ENCODE measurements at places on chromosomes 1 and 21.

GRCh38 chr21:38467374-38467773 lies 30.9 kb downstream of the ERG start:
- no peak for DNase-seq

- DNase-seq: no peak
Observed at GRCh38 chr1:11564237-11564636, 85.3 kb downstream of the DISP3 start.

DNA sequence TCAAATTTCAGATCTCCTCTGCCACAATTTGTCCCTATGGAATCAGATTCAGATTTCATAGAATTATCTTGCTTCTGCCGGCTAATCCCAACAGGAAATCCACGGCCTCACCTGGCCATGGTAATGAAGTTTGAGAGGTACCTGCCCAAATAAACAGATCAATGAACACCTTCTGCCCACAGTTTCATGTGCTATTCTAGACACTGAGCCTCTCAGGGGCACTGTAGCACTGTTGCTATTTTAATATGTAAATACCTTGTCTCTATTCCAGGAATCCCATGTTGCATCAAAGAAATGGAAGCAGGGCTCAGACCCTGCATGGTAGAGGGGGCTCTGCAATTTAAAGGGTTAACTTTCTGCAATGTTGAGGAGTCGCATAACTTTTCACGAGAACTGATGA lies 593.1 kb downstream of the PTBP2 start:
- DNase-seq: no peak

DNA sequence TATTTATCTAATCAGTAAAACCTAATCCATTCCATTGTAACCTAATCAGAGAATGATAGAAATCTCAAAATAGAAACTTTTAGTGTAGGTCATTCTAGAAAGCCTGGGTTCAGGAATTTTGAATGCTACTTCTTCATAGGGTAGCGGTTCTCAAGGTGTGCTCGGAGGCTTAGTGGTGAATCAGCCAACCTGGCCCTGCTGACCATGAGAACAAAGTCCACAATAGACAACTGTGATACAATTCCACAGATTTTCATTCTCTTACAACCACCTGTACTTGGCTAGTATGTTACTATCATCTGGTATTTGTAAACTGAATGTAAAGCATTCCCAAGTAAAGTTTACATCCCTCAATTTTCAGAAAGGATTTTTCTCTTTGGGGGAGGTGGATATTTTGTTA lies 7.5 kb upstream of the PUM1 start:
- DNase-seq: no peak

- DNase-seq: no peak
Observed at GRCh38 chr1:244861683-244862082, 2.7 kb downstream of the HNRNPU start.

DNA sequence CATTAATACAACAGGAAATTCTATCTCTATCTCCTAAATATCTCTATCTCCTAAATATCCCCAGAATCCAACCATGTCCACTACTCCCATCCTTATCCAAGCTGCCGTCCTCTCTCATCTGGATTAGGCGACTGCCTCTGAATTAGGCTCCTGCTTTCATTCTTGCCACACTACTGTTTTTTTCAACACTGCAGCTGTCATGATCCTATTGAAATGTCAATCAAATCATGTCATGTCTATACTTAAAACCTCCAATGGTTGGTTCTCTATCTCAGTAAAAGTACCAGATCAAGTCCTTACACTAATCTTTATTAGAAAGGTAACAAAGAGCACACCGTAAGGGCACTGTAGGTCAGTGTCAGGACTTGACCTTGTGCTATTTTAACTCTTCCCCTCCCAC lies 82.0 kb upstream of the NFIA start:
- no peak for DNase-seq

DNA sequence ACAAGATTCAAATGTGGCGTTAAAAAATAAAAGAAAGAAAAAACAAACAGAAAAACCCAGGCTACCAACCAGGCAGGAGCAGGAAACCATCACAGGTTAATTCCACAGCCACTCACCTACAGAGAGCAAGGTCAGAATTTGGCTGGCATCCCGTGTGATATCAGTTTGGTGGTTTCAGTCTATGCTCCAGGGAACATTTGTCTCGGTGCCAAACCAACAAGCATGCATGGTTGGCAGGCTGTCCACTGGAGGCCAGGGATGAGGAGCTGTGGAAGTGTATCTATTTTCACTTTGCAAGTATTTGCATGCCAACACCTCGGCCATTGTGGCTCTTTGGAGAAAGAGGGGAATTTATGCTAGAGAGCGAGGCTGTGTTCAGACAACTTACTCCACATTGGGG lies 53.1 kb upstream of the PROX1 start:
- DNase-seq: no peak

- no peak for DNase-seq
Observed at GRCh38 chr1:53330819-53331218, 2.9 kb upstream of the LRP8 start.

DNA sequence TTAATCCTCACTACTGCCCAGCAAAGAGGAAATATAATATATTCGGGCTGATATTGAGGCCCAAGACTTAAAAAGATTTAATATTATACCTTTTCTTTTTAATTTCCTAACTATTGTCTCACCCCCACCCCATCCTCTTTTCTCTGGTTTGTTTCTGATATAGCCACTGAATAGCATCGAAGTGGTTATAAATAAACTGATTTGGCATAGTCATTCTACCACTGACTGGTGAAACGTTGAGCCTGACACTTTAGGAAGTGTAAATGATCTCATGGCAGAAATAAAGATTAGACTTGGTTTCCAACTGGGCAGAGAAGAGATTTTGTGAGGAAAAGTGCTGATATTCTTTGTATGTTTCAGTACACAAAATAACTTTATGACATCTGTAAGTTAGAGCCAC lies 39.3 kb downstream of the DTL start:
- DNase-seq: no peak

- DNase-seq: no peak
Observed at GRCh38 chr1:176609556-176610408, 146.8 kb downstream of the PAPPA2 start.

DNA sequence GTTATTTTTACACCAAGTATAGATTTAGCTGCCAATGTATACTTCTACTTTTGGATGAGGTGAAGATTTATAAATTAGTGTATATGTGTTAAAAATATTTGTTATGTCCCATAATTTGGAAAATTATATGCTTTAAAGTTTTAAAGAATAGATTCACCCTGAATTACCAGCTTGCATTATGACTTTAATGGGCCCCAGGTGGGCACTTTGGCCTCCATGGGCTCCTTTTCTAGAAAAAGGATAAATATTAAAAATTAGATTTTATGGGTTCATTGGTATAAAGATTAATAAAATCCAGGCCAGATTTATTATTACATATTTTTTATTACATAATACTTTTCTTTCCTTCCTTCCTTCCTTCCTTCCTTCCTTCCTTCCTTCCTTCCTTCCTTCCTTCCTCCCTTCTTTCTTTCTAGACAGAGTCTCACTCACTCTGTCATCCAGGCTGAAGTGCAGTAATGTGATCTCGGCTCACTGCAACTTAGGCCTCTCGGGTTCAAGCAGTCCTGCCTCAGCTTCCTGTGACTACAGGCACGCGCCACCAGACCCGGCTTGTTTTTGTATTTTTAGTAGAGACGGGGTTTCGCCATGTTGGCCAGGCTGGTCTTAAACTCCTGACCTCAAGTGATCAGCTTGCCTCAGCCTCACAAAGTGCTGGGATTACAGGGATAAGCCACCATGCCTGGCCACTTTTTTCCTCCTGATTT lies 21.9 kb downstream of the KMO start:
- no peak for DNase-seq

GRCh38 chr21:31110430-31110829 lies 72.2 kb upstream of the KRTAP19-8 start:
- DNase-seq: no peak

GRCh38 chr1:40841602-40842001 lies 20.6 kb downstream of the CITED4 start:
- no peak for DNase-seq

- peak; percentile 26 for DNase-seq
Observed at GRCh38 chr1:84103197-84103992, 40.7 kb upstream of the PRKACB start.

- no peak for DNase-seq
Observed at GRCh38 chr1:91273875-91274274, 130.8 kb downstream of the HFM1 start.

DNA sequence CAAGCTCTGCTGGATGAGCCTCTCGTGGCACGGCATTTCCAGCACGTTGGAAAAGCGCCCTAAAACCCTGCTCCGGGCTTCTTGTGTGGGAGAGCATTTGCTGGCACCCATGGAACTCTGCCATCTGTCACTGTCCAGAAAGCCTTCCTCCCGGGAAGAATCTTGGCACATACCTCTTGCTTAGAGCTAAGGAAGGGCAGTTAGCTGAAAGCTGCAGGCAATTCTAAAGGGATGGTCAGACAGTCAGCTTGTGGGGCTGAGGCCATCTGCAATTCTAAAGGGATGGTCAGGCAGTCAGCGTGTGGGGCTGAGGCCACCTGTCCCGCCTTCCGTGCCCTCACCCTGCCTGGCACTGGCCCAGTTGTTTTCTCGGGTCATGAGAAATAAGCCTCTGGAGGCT lies 139.0 kb upstream of the TMEM51 start:
- no peak for DNase-seq

- DNase-seq: no peak
Observed at GRCh38 chr1:106458866-106459265, 597.6 kb upstream of the PRMT6 start.

DNA sequence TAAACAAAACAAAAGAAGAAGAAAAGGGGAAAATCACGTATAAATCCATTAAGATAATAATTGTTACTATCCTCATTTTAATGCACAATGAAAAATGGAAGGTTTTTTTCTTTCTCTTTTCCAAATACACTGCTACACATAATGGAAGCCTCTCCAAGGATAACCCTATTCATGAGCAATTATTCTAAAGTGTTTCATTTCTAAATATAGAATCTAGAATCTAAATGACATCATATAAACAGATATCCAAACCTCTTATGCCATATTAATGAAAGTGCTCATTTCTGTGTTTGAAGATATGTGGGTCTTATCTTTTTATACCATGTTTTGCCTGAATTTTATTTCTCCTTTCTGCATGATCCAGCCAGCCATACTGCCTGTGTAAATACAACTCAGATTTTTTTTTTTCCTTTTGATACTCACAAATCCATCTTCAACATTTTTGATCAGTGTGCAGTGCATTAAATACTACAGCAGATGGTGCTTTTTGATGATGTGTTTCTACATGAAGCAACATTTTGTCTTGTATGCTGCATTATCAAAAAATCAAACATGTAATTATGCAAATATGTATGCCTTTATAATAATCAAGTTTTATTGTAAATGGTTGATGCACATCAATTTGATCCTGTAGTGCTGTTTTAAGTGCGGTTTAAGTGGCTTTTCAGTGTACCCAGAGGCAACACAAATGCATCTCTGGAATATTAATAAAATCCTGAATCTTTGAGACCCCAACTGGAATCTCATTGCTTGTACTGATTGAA lies 625.6 kb upstream of the PTBP2 start:
- DNase-seq: no peak

DNA sequence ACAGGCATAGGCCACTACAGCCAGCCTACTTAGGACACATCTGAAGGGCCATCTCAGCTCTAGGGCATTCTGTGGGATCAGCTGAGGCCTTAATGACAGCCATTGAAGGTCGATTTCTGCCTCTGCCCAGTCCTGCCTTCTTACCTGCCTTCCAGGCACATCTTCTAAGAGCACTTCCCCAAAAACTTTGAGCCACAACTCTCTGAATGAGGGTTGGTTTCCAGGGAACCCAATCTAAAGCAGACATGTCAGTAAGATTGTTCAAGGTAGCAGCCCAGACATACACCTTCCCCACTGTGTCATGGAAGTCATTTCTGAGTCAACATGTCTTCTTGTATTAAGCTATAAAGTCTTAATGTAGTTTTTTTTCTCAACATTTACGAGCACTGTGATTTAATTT lies 18.2 kb upstream of the SSBP3 start:
- DNase-seq: no peak

DNA sequence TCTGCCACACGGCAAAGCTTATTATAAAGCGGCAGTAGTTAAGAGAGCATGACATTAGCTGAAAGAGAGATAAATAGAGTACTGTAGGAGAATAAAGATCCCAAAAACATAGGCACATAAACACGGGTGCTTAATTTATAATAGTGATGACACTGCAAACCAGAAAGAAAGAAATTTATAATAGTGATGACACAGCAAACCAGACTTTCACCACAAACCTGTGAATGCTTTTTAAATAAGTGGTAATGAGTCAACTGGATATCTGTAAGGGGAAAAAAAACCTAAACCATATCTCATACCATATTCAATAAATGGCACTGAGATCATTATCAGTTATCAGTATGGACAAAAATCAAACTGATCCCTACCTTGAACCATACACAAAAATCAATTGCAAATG lies 25.5 kb downstream of the USP1 start:
- no peak for DNase-seq

- peak; percentile 90 for DNase-seq
Observed at GRCh38 chr1:28144203-28145135, 32.0 kb downstream of the PTAFR start.

DNA sequence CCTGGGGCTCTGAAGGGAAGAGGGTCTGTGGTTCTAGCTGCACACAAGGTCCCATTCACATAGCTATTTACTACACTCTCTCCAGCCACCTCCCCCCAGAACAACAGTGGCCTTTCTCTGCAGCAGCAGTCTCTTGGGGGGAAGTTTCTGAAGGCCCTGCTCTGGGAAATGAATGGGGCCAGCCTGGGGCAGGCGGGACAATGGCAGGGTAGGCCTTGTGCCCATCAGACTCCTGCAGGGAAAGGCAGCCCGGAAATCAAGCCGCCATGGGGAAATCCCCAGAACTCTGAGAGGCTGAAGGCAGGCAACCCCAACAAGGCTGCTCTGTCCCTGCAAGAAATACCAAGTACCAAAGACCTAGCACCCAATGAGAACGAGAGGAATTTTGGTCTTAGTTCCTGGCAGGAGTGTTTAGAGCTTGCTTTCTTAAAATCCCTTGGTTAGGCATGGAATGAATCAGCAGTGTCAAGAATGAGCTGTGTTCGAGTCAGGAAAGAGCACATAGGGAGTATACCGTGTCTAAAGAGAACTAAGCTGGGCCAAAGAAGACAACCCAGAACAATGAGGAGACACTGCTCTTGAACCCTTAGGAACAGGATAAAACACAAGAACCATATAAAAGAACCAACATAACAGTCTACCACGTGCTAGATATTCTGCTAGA lies 11.3 kb downstream of the ARHGEF11 start:
- no peak for DNase-seq

GRCh38 chr1:210655511-210655910 lies 326.8 kb downstream of the HHAT start:
- DNase-seq: no peak

DNA sequence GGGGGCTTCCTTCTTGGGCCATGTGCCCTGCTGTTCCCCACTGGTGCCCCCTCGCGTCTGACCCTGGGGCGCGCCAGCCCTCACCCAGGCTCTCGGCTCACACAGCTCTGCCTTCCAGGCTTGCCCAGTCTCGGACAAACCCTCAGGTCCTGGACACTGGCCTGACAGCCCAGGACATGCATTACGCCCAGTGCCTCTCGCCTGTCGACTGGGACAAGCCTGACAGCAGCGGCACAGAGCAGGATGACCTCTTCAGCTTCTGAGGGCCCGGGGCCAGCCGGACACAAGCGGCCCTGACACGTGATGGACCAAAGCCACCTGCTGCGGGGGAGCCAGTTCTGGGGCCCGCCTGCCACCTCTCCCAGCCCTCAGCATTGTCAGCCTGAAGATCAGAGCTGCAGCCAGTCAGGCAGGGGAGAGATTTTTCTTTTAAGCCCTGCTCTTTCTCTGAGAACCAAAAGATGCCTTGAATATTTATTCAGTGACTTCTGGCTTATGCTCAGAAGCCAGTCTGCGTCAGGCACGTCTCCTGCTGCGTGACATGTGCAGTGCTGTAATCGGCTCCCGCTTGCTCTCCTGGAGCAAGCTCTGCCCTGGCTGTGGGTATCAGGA lies 23.4 kb downstream of the LDLRAP1 start:
- DNase-seq: no peak

Data from GM06990 (cell line).